DMS53 (cell line): ENCODE measurements at places on chromosomes 3 and 15.
A peak's percentile ranks its signal among the peaks of the same experiment; 100 is the strongest.

DNA sequence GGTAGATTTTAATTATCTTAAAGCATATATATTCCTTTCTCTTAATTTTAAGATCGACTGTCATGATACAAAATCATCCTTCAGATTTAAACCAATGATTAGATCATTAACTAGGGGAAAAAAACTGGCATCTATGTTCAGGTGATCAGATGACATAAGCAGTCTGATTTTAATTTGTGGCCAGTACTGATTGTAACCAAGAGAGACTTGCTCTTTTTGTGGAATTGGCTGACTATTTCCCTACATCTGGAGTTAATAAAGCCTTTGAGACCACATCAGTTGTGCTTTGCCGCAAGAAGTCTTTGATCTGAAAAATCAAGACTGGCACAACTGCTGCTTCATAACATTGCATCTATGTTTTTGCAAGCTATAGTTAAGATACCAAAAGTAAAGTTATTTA, 148.4 kb upstream of the CGNL1 start:
- no peak for DNase-seq

GRCh38 chr3:116112696-116113095, 332.6 kb downstream of the LSAMP start:
- no peak for DNase-seq

DNA sequence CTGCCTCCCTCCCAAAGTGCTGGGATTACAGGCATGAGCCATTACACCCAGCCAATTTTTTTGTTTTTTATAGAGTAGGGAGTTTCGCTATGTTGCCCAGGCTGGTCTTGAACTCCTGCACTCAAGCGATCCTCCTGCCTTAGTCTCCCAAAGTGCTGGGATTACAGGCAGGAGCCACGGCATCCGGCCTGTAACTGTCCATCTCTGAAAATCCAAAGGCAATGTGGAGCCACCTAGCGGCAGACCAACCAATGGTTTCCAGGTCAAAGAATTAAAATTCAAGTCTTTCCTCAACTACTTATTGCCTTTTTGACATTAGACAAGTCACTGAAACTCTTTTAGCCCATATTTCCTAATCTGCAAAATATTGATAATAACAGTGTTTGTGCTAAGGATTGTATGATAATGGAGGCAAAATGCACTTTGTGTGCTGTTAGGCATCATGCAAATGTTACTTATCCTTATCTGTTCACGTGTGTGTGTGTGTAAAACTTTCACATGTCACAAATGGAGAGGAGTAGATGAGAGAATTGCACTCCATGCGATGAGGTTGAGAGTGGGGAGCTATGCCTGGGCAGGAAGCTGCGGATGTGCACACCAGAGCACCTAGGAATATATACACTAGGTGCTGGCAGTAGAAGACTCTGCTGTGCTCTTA, 48.7 kb downstream of the COL8A1 start:
- peak; percentile 76 for DNase-seq

DNA sequence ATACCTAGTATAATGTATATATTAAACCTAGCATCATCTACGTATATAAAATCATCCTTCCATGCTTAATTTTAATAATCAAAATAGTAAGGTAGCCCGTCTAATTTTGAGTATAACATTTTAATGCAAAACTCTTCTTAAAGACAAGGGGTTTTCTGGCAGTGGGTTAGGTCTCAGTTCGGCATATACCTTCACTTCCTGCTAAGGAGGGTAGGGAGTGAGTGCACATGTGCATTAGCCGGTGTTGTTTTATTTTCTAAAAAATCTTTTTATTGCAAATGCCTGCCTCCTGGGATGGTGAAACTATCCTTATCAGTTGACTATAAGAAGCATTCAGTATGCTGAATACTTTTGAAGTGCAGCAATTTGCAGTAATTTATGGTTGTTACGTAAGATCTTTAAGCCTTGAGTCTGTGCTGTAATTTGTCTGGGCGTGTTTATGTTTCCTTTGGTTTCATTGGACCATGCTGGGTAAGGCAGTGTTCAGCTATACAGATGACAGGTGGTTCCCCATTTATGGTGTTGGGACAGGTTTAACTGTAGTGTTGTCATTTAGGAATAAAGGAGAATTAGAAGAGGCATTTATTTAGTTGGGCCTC, 11.7 kb downstream of the ARHGEF26 start:
- no peak for DNase-seq

DNA sequence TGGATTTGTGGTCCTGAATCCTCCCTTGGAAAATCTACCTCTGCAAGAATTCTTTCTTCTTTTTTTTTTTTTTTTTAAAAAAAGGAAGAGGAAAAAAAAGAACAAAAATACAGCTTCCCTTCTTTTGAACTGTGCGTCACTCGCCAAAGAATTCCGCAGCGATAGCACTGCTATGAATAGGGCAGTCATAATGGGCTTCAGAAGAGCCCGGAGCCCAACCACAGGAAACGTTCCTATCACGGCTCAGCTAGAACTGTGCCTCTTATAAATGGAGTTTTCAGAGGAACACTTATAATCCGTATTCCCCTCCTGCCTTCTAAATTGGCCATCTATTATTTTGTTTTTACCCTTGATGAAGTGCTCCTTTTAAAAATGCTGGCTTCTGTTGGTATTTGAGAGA, 227.7 kb downstream of the ADAMTS17 start:
- DNase-seq = no peak

DNA sequence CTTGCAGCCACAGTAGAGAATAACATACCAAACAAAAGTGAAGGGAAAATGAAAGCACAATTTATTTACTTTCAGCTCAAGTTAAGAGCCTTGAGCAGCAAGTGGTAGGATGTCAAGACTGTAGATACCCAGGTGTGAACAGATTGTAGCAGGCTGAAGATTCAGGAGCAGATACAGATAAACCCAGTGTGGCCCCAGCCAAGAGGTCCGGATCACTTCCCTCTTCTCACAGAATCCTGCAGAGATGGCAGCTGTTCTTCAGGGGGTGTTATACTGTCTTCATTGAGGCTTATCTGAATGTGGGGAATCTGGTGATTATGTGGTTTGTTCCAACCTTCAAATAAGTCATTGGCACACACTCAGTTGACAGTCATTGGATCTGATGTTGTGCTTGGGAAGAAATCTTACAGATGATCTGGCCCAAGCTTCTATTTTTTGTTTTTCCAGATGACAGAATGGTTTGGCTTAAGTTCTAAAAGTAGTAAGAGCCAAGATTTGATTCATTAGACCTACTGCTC, 2.2 kb downstream of the STARD9 start:
- peak; percentile 7 for DNase-seq

GRCh38 chr15:83582381-83582780, 71.5 kb upstream of the ADAMTSL3 start:
- no peak for DNase-seq

DNA sequence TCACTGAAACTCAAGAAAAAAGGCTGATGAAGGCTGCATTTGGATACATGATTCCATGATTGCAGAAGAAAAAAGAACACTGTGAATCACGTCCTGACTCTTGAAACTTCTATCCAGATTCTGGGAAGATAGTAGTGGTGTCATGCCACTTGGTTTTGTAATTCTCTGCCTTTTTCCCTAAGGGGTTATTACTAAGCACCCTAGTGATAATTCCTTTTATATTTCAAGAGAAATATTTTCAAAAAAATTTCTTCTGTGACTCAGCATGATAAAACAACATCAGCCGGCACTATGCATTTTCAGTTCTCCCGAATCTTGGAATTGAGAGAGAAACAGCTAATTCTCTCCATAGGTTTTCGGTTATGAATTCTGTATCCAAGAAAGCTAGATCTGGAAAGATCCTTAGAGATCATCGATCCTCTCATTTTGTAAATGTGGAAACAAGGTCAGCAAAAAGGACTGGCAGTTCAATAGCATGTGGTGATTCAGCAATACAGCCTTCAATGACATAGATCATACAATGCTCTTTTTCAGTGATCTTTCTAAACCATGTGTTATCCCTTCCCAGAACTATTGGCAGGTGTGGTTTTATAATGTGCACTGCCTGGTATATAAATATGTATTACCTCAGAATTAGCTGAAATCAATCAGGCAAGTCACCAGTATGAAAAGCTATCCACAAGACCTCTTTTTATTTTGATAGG, 42.6 kb upstream of the TP63 start:
- DNase-seq = no peak

- DNase-seq = no peak
Observed at GRCh38 chr15:77836121-77836692, 203.5 kb upstream of the LINGO1 start.

DNA sequence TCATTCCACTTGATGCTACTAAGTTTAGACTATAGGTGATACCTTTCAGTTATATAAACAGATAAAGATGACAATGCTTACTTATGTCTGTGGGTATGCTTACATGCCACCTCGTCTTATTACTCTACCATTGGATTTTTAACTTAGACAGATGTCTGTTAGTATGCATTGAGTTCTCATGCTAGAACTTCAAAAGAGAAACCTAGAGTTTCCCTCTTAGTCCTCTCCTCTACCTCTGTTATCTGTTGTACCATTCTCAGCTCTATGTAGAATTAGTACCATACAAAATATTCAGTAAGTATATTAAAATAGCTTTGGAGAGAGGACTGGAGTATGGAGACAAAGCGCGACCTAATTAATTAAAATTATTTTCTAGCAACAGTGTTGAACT, 111.3 kb downstream of the BBX start:
- no peak for DNase-seq

DNA sequence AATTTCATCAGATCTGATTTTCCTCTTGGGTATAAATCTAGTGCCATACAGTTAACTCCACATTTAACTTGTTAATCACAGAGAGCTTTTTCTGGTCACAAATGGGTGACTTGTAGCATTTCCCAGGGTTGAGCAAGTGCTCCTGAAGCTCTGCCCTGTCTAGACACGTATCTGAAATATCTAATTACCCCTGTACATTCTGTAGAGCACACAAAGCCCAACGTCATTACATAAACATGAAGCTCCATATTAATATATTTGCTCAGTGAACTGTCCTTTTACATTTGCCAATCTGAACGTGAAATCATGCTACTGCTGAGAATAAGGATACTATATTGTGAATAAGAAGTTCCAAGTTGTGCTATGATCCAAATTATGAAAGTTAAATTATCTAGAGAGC, 49.0 kb downstream of the THBS1 start:
- DNase-seq = no peak

DNA sequence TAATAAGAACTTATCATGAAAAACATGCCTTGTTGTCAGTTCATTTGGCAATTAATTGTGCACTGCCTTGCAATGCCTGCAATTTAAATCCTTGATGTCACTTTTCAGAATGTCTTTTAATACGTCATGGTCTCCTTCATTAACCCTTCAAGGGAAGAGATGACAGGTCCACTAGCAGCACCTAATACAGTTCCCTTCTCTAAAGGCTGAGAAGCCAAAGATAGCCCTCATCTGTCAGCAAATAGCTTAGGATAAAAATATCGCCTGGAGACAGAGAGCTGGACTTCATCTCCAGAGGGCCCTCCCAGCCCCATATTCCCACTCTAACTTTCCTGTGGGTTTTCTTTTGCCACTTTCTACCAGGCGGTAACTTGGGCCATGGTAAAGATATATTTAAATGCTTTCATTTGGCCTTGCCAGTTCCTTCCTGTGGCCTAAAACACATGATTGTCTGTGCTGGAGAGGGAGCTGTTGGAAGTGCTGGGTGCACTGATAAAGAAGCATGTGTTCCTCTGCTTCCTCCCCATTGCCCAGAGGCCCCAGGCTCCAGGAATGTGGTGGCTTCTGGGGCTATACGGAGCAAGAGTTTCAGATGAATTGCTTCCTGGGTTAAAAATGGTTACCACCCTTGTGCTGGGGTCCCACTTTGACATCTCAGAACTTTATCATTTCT, 76.3 kb upstream of the UMPS start:
- no peak for DNase-seq

DNA sequence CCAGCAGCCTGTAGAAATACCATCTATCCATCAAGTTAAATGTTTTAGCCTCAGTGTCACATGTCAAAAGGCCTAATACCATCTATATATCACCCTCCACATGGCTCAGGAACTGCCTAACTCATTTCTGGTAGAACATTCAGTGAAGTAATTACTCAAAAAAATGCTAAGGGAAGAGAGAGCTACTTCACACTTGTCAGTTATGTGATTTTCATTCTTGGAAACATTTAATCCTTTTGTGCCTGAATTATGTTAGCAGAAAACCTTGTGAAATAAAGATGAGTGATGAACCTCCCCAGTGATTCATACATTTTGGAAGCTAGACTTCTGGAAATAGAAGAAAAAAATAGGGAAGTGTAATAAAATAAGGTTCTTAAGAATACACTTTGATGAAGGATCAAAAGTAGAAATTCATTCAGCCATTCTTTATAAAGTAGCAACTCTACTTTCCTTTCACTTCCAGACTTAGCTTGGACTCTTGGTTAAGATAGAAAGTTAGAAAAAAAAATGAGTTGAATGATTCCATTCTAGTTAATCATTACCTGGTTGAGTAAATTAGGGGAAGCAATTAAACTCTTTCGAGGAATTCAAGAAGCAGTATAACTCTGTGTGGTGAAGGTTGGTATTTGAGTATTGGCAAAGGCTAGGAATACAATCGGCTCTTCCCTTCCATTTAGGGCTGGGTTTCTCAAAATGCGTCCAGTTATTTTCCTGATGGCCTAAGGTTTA, 3.6 kb downstream of the OTOL1 start:
- DNase-seq = peak; percentile 19

GRCh38 chr3:173733029-173733652, 335.6 kb downstream of the NLGN1 start:
- peak; percentile 37 for DNase-seq

DNA sequence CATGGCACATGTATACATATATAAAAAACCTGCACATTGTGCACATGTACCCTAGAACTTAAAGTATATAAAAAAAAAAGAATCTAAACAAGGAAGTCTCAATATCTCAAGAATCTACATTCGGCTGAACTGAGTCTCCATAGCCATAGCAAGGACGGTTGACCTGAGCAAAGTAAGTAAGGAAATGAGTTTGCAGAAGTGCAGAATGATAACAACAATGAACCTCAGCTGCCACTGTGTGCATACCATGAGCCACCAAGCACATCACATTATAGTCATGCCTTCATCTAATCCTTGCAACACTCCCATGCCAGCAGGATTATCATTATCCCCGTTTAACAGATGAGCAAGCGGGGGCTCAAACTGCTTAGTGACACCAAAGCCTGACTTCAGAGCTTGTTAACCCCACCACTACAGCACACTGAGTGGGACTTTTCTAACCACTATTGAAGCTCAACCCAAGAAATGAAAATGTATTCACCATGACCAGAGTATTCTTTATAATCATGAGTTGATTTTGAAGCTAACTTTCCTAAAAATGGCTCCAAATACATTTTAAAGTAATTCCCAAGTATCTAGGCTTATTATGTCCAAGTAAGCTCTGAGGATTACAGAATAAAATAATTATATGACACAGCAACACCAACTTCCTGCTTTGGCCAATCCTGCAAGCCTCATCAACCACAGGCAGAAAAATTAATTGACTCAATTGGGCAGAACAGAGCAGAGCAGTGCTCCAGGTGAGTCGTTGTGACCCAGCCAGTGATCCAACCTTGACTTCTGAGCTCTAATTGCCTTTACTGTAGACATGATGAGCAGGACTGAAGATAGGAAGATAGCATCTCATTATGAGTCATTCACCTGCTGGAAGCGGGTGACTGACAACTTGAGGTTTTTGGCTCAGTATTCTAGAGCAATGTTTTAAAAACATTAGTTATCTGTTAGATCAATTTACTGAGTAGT, 47.3 kb upstream of the IL12A start:
- peak; percentile 20 for DNase-seq

- DNase-seq = peak; percentile 2
Observed at GRCh38 chr15:43346305-43346704, 15.9 kb upstream of the LCMT2 start.
